ENCODE measurements at places on chromosomes 7 and 10. TPM values are rescaled to one million over a fixed set of nuclear protein-coding genes. Genes with fewer than 3 reads are reported as not detected.

- no peak for DNase-seq
Observed at GRCh38 chr7:149804106-149804505, 30.7 kb upstream of the ZNF467 start.

- DNase-seq: no peak
Observed at GRCh38 chr10:79274279-79275104, 72.8 kb upstream of the PPIF start.

Gene PIP4K2A
- 126 TPM for total RNA-seq

Gene PAPOLB
- total RNA-seq: not detected

GRCh38 chr10:107340326-107340725 is 175.8 kb upstream of the SORCS1 start:
- no peak for DNase-seq

GRCh38 chr7:49287653-49288052 is 363.3 kb downstream of the CDC14C start:
- DNase-seq: no peak

Gene ABLIM1
- total RNA-seq: 97.9 TPM

- DNase-seq: no peak
Observed at GRCh38 chr7:43467846-43468245, 115.1 kb upstream of the STK17A start.

GRCh38 chr10:59314268-59314667 is 48.1 kb downstream of the FAM13C start:
- no peak for DNase-seq

DNA sequence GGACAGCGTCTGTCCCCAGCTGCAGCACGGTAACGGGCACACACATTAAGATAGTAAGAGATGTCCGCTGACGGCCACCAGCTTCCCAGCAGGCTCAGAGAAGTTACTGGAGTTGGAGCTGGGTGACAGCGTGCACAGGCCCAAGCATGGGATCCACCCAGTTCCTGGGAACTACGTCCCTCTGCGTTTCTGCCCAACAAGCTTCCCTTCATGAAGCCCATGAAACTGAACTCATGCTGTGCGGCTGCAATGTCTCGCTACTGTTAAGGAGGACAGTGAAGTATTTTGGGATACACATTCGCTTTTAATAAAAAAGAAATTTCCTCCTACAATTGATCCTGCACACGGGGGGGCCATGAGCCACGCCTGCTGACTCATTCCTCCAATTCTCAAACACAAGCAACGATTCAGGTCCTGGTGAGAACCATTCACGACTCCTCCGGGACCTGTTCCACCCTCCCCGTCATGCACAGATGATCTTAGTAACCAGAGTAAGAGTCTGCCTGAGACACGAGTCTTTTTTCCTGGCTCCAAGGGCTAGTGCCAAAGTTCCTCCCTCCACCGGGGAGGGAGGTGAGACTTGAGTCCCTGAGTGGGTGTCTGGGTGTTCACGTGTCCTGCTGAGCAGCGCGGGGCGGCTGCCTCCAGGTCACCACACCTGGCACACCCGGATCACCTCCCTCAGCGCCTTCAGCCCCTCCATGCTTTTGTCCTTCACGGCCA is 2.6 kb downstream of the PSMG3 start:
- no peak for DNase-seq

DNA sequence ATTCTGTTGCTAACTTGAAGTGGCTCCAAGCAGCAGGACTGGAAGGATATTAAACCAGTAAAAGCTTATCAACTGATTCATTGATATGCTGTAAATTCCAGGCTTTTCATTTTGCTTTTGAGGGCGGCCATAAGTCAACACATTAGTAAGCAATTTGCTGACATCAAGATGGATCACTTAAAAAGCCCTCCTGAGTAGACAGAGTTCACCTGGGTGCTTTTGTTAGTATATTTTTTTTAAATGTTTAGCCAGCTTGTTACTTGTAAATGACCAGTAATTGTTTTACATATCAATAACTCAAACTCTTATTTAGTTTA is 26.5 kb downstream of the RNF32 start:
- no peak for DNase-seq

DNA sequence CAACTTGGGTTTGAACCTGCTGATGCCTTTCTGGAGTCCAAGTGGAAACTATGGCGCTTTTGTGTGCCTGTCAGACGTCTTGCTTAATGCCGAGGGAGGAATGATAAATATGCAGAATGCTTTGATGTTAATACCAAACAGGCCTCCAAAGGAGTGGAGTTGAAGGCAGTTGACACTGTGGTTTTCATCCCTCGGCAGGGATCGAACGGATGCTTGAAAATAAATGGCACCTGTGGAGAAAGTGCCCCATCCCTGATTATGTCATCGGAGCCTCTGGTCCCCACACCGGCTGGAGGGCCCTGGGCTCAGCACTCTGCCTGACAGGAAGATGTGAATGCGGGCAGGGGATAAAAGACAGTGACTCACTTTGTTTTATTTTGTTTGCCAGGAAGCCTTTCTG is 148.7 kb upstream of the GPR26 start:
- no peak for DNase-seq

GRCh38 chr7:41948503-41948902 is 245.6 kb upstream of the INHBA start:
- DNase-seq: no peak

DNA sequence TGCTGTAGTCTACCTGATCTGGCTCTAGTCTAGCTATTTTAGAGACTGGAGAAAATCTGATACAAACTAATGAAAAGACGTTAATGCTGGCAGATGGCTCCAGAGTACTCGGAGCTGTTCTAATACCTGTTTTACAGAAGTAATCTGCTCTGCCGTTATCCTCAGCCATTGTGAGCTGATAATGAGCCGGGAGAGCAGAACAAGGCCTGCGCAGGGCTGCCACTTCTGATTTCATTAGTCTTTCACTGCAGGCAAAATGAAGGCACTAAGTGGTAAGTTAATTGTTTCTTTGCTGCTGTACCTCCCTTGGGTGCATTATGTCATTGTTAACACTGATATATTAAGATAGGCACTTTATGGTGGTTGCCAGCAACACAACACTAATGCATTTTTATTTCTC is 456.4 kb upstream of the PFKP start:
- no peak for DNase-seq

Gene GIMAP5
- total RNA-seq: 84.3 TPM

DNA sequence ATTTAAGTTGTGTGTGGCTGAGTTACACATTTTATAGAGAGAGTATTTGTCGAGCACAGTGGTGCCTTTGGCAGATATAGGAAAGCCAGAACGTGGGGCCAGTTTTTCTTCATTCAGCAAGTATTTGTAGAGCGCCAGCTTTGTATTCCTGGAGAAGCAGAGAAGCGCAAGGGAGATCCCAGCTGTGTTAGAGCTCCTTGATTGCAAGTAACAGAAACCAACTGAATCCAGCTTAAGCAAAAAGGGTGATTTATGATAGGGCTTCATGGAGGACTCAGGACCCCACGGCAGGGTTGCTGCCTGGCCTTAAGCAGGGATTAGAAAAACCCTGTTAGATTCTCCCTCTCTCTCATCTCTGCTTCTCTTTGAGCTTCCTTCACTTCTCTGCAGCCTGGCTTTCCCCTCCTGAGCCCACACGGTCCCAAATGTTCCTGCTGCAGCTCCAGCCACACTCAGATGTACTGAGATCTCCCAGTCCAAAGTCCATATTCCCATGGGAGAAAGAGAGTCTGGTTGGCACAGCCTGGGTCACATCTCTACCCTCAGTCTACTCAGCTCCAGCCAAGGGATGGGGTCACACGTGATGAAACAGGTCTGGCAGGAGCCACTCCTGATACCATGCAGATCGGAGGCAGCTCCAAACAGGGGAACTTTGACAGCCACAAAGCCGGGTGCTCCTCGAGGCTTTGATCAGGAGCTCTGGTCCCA is 16.7 kb downstream of the UBTD1 start:
- no peak for DNase-seq

Gene DOCK4
- 0.35 TPM for total RNA-seq

GRCh38 chr7:40298421-40298820 is 163.6 kb downstream of the SUGCT start:
- DNase-seq: no peak

Gene PAX2
- total RNA-seq: not detected

Gene CAMK2B
- total RNA-seq: not detected

DNA sequence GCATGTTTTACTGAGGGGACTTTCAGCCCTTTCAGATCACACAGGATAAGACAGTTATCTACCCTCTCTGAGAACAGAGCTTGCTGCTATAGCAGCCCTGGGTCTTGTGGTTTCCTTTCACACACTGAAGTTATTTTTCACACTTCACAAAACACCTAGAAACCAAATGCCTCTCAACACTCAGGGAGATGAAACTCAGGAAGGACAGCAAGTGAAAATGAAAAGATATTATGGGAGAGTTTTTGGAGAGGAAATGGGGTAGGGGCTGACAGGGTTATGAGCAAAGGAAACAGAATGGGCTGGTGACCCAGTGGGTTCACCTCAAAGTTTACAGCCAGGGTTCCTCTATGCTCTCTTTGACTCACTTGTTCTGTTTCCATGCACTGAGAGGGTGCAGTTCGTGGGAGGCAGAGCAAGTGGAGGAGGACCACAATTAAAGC is 17.0 kb upstream of the GIMAP2 start:
- peak; percentile 75 for DNase-seq

DNA sequence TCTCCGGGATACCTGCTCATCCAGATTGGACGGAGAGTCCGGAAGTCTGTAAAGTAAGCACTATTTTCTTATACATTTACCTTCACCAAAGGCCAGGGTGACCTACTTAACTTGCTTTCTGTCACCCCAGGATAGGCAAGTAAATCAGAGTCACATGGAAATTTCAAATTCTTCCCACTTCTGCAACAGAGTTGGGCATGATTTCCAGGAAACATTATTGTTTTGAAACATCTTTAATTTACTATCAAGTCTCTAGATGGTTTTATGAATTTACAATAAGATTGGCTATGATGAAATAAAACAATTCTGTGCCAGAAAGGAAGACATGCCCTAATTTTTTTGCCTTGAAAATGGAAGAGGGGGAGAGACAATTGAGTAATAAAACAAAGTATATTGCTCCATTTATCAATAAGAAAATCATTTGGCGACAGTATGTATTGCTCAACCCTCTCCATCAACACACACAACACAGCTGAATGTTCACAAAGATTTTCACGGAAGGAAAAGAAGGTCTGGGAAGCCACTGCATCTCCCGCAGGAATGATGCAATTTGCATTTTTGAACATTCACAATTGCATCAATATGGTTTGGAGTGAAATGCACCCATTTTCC is 702.8 kb downstream of the PARD3 start:
- no peak for DNase-seq

- DNase-seq: no peak
Observed at GRCh38 chr7:157032128-157032527, 21.7 kb upstream of the MNX1 start.

GRCh38 chr10:103367379-103367781 is 396 bp upstream of the TAF5 start:
- DNase-seq: peak; percentile 31

GRCh38 chr10:98415731-98416119 is 743 bp upstream of the PYROXD2 start:
- no peak for DNase-seq

- DNase-seq: no peak
Observed at GRCh38 chr7:103432712-103433111, 13.3 kb downstream of the SLC26A5 start.

Gene CRHR2
- not detected for total RNA-seq

DNA sequence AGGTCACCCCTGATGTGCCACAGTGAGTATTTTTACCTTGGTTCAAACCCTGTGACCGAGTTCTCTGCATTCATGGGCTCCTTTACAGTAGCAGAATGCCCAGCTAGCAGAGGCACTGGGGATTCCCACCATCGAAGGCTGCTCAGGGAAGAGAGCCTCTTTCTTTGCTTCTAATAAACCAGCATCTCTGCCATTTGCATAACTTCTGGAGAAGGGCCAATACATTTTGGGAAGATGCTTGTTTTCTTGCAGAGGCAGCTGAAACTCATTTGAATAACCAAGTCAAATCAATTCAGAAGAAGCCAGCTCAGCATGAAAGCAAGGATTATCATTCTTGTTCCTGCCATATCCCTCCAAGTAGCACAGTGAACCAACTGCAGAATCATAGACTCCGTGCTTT is 82.9 kb upstream of the WDR11 start:
- no peak for DNase-seq

DNA sequence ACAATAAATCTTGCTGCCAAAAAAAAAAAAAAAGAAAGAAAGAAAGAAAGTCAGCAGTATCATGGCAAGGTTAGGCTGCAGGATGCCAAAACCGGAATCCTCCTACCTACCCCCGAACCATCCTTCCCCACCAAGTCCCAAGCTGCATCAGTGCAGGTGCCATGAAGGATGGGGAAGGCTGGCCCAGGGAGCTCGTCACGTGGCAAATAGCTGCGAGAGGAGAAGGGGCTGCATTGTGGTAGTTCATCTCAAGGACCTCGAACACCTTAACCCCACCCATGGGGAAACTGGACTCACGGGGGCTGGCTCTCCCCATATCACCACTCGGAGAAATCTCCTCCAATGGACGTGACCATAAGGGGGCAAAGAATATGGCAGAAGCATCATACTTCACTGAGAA is 86.2 kb downstream of the TACC2 start:
- no peak for DNase-seq

Gene CYP3A7
- not detected for total RNA-seq

Gene CCDC172
- not detected for total RNA-seq

DNA sequence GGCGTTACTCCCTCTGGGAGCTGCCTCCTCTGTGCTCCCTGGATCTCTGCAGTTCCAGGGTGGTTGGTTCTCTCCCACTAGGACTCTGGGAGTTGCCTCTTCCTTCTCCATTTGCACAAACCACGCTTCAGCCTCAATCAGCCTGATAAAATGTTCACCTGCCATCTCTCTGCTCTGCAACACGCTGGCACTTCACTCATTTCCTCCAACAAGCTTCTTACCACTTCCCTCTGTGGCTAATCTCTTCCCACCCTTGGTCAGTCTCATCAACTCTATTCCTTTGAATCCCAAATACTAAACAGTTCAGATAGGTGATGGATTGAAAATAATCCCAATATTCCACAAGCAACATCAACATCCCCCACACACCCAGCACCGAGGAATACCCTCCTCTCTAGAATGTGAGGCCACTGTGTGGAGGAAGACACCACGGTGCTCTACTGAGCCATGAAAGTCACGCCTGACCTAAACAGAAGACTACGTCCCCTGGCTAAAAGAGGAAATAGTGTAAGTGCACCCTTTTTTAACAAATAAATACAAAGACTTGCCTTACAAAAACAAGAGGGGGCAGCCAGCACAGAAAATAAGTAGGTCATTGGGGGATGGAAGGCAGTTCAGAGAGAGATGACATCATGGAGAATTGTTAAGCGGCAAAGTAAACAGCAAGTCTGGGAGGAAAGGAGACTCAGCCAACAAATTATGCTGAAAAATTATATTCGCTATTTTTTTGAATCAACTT is 1.9 kb upstream of the FAM170B start:
- DNase-seq: no peak

Gene TCERG1L
- total RNA-seq: 0.08 TPM

Gene DDIT4
- 481 TPM for total RNA-seq

Gene RASA4B
- total RNA-seq: 9.6 TPM

- no peak for DNase-seq
Observed at GRCh38 chr7:66183700-66184099, 21.4 kb upstream of the TPST1 start.

Gene ELOVL3
- not detected for total RNA-seq

Measured in activated CD4-positive, alpha-beta memory T cell treated with anti-CD3 and anti-CD28 coated beads, Interleukin-2, amount 10 ng/mL, durations not matched to agents 7 days and 5 days (primary cell).